CD8-positive, alpha-beta memory T cell (primary cell): ENCODE measurements at places on chromosomes 4 and X. TPM values are rescaled to one million over a fixed set of nuclear protein-coding genes. Genes with fewer than 3 reads are reported as not detected.

DNA sequence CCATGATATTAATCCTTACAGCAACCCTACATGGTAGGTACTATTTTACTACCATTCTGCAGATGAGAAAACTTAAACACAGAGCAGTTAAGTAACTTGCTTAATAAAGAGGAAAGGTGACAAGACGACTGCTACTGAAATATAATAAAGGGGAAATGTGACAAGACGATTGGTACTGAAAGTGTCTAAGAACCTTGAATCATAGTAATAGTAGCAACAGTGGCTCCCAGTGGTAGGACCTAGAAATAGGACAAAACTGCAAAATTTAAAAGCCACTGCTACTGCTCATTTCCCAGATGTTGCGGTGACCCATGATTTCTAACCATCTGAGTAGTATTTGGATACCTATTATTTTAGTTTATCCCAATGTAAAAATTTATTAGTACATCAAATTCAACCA lies 89.5 kb downstream of the TASL start:
- no peak overlapping the region for H3K4me3 ChIP-seq
- H3K27ac ChIP-seq = no peak overlapping the region
- H3K36me3 ChIP-seq = no peaks in the 10 kb centered on the region
- DNase-seq = no peak
- no peaks in the 10 kb centered on the region for H3K27me3 ChIP-seq

GRCh38 chr4:11429699-11430045 lies 978 bp upstream of the HS3ST1 start:
- H3K36me3 ChIP-seq = no peaks in the 10 kb centered on the region
- peaks cover 8% of the 10 kb centered on the region for H3K4me1 ChIP-seq
- no peak overlapping the region for H3K4me3 ChIP-seq
- no peak for DNase-seq
- H3K27ac ChIP-seq = no peak overlapping the region

DNA sequence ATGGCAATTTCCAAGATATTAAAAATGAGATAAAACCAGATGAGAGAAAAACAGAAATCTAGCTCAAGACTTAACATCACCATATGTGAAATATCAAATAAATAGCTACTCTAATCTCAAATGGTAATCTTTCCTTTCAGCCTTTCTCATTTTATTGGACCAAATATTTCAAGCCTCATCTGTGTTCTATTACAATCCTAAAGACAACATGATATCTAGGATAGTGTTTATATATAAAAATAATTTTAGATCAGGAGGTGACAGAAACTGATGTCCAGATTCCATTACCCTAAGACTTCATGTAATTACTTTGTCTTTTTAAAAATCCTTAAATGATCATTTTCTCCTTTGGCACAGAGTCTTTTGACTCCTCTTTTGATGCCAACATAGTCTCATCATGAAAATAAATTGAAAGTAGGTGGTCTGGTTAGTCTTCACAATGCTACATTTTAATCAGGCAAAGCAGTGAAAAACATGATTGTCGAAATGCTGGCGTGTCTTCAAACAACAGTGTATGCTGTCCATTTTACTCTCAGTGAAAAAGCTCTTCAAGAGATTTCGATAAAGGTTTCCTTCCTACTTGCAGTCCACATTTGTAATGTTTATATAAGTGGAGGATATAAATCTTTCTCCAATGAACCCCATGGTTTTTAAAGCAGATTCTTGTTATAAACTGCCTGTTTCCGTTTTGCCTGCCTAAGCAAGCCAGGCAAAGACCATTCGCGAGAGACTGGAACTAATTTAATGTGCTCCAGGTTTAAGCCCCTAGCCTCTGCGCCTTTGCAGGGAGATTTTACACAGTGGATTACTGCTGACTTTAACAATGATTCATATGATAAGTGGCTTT lies 169.8 kb downstream of the SCFD2 start:
- no peak overlapping the region for H3K27ac ChIP-seq
- H3K36me3 ChIP-seq = no peaks in the 10 kb centered on the region
- DNase-seq = no peak
- no peaks in the 10 kb centered on the region for H3K27me3 ChIP-seq
- H3K4me1 ChIP-seq = no peaks in the 10 kb centered on the region

- no peaks in the 10 kb centered on the region for H3K36me3 ChIP-seq
- H3K4me1 ChIP-seq = no peaks in the 10 kb centered on the region
- no peak overlapping the region for H3K4me3 ChIP-seq
- no peaks in the 10 kb centered on the region for H3K27me3 ChIP-seq
Measured at GRCh38 chr4:107743532-107743931, 23.5 kb upstream of the PAPSS1 start.

DNA sequence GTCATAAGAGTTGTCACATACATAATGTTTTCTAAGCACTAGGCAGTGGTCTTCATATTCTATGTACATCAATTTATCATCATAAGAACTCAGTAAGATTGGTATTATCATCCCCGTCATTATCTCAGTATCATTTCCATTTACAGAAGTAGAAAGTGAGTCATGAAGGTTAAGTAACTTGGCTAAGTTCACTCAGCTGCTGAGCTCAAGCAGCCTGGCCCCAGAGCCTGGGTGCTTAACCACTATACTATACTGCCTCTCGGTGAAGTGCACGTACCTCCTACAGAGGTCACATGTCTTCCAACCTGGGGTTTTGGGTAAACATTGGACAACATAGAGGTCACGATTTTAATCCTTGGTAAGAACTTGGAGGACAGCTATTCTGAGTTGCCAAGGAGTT lies 161.5 kb upstream of the GATB start:
- DNase-seq = no peak
- no peak overlapping the region for H3K4me3 ChIP-seq
- no peak overlapping the region for H3K27ac ChIP-seq
- no peaks in the 10 kb centered on the region for H3K4me1 ChIP-seq
- H3K27me3 ChIP-seq = no peaks in the 10 kb centered on the region

GRCh38 chrX:66863721-66864120 lies 224.8 kb upstream of the EDA2R start:
- H3K27ac ChIP-seq = no peak overlapping the region
- no peaks in the 10 kb centered on the region for H3K36me3 ChIP-seq
- no peak for DNase-seq

DNA sequence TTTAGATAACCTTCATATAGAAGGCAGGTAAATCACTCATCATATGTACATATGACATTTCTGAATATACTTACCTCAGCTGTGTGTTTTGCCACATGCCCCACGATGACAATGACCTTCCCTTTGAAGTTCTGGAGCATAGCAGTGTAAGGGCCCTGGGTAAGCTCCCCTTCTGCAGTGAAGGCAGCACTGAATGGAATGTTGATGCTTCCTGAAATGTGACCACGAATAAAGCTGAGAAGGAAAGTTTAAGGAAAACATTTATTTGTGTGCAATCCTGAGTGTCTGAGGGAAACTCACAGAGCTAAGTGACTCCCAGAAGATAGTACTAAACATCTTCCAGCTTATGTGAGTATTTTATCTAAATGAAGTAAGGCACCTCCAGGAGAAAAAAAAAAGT lies 200.1 kb downstream of the NPNT start:
- no peak overlapping the region for H3K4me3 ChIP-seq
- H3K36me3 ChIP-seq = no peaks in the 10 kb centered on the region
- no peak overlapping the region for H3K27ac ChIP-seq

DNA sequence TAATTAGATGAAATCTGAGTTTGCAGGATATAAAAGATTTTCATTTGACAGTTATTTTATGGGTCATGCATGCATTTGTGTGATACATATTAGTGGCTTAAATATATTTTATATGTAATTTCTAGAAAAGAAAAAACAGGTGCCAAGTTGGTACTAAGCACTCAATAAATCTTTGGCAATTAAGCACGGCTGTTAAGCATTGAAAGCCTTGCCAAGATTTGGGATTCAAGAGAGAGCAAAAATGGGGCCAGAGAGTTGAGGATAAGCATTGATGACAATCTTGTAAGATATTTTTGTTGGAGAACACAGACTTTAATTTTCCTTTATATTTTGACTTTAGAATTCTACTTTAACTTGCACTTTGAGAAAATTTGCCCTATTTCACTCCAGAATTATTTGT lies 249.8 kb upstream of the MAD2L1 start:
- no peaks in the 10 kb centered on the region for H3K27me3 ChIP-seq
- H3K36me3 ChIP-seq = no peaks in the 10 kb centered on the region
- no peak overlapping the region for H3K4me3 ChIP-seq
- DNase-seq = no peak

GRCh38 chrX:107715331-107716117 lies 60.1 kb downstream of the TSC22D3 start:
- peaks cover 24% of the 10 kb centered on the region for H3K36me3 ChIP-seq
- peak overlapping the region; percentile 85 for H3K4me3 ChIP-seq
- peaks cover 59% of the 10 kb centered on the region for H3K4me1 ChIP-seq
- H3K27me3 ChIP-seq = no peaks in the 10 kb centered on the region
- no peak for DNase-seq

- H3K27ac ChIP-seq = peak overlapping the region; percentile 61
- DNase-seq = peak; percentile 49
- H3K27me3 ChIP-seq = no peaks in the 10 kb centered on the region
- peaks cover 17% of the 10 kb centered on the region for H3K4me1 ChIP-seq
- H3K36me3 ChIP-seq = no peaks in the 10 kb centered on the region
Measured at GRCh38 chrX:153726286-153727122, 1.8 kb downstream of the ABCD1 start.

DNA sequence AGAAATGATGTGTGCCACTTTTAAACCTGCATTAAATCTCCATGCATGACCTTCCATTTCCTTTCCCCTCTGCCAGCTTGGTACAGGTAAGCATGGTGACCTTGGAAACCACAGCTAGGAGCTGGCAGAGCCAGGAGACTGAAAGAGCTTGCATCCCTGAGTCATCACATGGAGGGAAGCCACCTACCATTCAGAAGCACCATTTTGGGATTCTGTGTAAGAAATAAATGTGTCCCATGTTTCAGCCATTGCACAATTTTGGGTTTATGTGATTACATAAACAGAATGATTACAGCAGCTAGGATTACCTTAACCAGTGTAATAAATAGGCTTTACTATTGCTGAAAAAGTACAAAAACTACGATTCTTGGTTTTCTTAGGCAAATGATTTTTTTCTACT lies 17.3 kb upstream of the CCDC149 start:
- no peaks in the 10 kb centered on the region for H3K27me3 ChIP-seq
- no peaks in the 10 kb centered on the region for H3K4me1 ChIP-seq
- no peaks in the 10 kb centered on the region for H3K36me3 ChIP-seq
- no peak overlapping the region for H3K4me3 ChIP-seq
- no peak overlapping the region for H3K27ac ChIP-seq

DNA sequence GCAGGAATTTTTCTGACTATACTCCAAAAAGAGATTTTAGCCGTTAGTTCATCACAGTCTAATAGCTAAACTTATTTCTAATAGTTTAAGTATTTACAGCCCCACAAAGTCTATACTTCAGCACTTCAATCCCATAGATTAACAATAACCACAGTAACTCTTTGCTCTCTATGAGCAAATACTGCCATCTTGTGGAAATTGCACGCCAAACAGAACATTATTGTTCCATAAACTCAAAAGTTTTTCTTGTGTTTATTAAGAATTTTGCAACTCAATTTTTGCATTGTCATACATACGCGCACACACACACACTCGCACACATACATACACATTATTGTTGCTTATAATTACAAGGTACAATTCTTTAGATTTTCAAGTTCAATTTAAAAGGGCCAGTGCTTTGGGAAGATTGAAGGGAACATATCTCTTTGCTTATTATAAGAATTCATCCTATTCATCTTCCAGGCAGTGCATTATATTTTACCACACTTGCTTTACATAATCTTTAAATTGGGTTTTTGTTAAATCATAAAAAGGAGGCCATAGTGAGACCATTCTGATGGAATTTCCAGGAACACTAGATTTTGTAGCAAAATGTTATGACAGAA lies 63.8 kb upstream of the ATOH1 start:
- no peaks in the 10 kb centered on the region for H3K4me1 ChIP-seq
- H3K27ac ChIP-seq = no peak overlapping the region
- no peaks in the 10 kb centered on the region for H3K36me3 ChIP-seq
- DNase-seq = no peak
- H3K27me3 ChIP-seq = no peaks in the 10 kb centered on the region

DNA sequence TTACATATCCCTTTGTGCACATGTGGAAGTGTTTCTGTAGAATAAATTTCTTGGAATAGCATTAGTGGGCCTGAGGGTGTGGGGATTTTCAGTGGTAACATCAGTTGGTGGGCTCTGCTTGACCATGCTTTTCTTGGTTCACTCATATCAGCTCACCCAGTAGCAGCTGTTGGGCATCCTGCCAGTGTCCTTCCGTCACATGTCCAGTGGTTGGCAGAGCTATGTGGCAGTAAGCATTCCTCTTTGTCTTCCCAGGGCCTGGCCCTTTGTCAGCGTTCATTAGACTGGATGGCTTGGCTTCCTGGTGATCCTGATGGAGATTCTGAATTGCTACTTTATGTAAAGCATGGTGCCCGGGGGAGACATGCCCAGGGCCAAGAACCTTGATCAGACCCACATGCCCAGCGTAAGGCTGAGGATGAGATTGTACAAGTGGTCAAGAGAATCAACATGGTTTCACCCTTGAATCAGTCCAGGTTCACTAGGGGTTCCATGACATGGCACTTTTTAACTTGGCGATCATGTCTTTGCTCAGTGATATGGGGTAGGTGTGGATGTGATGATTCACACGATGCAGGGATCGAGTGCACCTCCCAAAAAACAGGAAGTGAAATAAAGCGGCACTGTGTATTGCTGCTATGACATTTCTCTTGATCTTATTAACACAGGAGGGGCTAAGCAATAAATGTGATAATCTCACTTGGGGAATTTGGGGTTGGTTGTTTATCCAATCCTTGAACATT lies 72.1 kb upstream of the IGFBP7 start:
- no peaks in the 10 kb centered on the region for H3K27me3 ChIP-seq
- H3K27ac ChIP-seq = no peak overlapping the region

- DNase-seq = no peak
- no peak overlapping the region for H3K27ac ChIP-seq
- H3K4me1 ChIP-seq = peaks cover 3% of the 10 kb centered on the region
Measured at GRCh38 chr4:21001490-21001889, 301.2 kb downstream of the PACRGL start.

DNA sequence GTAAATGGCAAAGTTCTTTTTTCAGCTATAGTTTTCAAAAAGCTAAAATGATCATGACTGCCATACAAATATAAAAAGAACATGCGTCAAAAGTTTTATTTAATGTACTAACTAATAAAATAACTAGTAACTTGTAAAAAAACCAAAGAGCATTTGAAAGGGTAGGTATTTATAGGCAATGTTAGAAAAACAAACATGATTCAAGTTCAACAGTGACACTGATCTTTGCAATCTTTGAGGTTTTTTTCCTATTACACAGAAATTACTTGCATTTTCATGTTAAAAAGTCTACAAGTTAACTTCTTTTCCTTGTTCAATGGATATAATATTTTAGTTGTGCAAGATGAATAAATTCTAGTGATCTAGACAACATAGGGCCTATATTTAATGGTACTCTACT lies 72.3 kb upstream of the GRID2 start:
- H3K27ac ChIP-seq = no peak overlapping the region
- no peak for DNase-seq
- no peak overlapping the region for H3K4me3 ChIP-seq
- no peaks in the 10 kb centered on the region for H3K4me1 ChIP-seq
- no peaks in the 10 kb centered on the region for H3K36me3 ChIP-seq
- no peaks in the 10 kb centered on the region for H3K27me3 ChIP-seq

- H3K4me3 ChIP-seq = no peak overlapping the region
- no peak overlapping the region for H3K27ac ChIP-seq
- no peaks in the 10 kb centered on the region for H3K27me3 ChIP-seq
- no peaks in the 10 kb centered on the region for H3K36me3 ChIP-seq
- no peaks in the 10 kb centered on the region for H3K4me1 ChIP-seq
Measured at GRCh38 chrX:116757491-116757890, 294.7 kb upstream of the CT83 start.

Gene PRIMPOL
- 19.0 TPM for total RNA-seq

Gene RAB9B
- 0.44 TPM for total RNA-seq

Gene ARR3
- total RNA-seq = not detected
